Occipital lobe (tissue), 3 donors: ENCODE measurements at places on chromosomes 16 and 17. TPM values are rescaled to one million over a fixed set of nuclear protein-coding genes. Genes with fewer than 3 reads are reported as not detected.

- no peak for DNase-seq
These were observed 292.1 kb downstream of the SNX29 start for GRCh38 chr16:12268606-12269005.

- no peak for DNase-seq
These were observed 4.3 kb upstream of the PPP1R1B start for GRCh38 chr17:39622380-39623006.

HSD17B1 gene
- 0.62 TPM for total RNA-seq

- no peak for DNase-seq
These were observed 109.4 kb downstream of the ZNF423 start for GRCh38 chr16:49746545-49746944.

- DNase-seq = no peak
These were observed 53.9 kb downstream of the AP2B1 start for GRCh38 chr17:35641032-35641431.

GRCh38 chr16:3872216-3872895 lies 8.2 kb downstream of the CREBBP start:
- DNase-seq = no peak

GRCh38 chr16:22370038-22370820 lies 4.2 kb downstream of the CDR2 start:
- DNase-seq = no peak
